ENCODE measurements at places on chromosomes 11 and 22.

GRCh38 chr11:64869571-64870175, 8.7 kb downstream of the EHD1 start:
- ATAC-seq = no peak

- ATAC-seq = no peak
These were observed 3.6 kb downstream of the GAL start for GRCh38 chr11:68687986-68688385.

DNA sequence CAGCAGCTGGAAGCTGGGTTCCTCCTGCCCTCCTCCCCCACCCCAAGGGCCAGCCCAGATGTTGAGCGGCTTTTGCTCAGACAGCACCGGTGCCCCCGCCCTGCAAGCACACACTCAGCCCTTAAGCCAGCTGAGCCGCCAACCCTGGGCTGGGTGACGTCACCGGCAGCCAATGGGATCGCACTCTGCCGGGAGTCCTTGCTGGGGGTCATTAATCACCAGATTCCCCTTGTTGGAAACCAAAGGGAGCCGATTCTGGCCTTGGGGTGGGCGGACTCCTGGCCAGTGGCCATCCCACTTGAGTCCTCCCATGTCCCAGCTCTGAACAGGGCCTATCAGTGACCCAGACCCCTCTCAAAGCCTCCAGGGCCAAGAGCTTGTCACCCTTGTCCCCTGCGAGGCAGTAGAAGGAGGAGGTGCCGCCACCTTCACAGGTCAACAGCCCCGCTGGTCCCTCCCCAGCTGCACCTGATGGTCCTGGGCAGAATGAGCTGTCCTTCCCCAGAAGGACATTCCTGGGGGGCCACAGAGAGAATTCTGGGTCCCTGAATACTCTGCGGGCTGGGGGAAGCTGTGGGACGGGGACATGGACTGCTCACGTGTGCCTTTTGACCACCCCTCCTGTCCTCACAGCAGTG, 7.4 kb downstream of the DUSP8 start:
- ATAC-seq = no peak

DNA sequence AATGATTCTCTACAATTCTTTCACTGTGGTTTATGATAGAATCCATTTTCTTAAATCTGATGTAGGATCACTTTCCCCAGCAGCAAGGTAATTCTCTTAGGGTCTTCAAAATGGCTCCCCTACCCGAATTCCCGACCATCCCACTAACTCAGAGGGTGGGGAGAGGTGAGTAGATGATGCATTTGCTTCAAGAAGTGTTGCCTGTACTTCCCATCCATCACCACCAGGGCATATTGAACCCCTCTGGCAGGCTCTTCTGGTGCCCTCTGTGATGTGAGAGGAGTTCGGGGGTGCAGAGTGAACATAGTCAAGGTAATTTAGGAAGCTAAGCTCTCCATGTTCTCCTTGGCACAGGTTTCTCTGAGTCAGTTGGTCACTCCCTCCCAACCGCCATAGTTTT, 52.3 kb downstream of the ZNRF3 start:
- ATAC-seq = no peak

GRCh38 chr11:62702246-62702645, 5.0 kb downstream of the BSCL2 start:
- ATAC-seq = peak; percentile 70

- no peak for ATAC-seq
These were observed 3.2 kb downstream of the NEFH start for GRCh38 chr22:29483254-29483653.

GRCh38 chr11:204587-205109, 2.6 kb downstream of the BET1L start:
- ATAC-seq = no peak

DNA sequence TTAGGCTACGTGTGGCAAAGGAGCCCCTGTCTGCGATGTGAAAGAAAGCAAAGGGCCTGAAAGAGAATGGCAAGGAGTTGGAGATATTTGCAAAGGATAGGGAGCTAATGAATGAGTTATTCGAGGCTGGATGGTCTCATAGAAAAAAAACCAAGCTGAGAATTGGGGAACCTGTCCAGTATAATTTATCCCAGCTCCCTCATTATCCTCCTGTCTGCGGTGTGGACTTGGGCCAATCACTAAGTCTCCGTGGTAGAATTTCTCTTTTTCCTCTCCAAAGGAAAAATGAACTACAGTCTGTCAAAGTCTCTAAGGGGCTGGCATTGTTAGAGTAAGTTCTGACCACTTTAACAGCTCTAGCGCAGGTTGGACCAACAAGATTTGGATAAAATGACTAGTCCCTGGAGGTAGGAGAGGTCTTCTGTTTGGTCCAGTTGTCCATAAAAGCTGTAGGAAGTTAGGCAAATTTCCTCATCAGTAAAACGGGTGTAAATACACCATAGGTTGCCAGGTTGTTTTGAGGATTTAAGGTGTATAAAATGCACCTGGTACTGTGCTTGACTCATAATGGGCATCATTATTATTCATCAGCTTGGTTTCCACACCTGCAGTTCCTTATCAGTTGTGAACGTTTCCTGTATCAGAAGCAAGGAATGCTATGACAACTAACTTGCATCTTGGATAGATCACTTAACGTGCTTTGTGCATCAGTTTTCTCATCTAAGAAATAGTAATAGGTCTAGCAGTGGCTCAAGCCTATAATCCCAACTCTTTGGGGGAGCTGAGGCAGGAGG, 10.3 kb upstream of the CDON start:
- ATAC-seq = no peak

DNA sequence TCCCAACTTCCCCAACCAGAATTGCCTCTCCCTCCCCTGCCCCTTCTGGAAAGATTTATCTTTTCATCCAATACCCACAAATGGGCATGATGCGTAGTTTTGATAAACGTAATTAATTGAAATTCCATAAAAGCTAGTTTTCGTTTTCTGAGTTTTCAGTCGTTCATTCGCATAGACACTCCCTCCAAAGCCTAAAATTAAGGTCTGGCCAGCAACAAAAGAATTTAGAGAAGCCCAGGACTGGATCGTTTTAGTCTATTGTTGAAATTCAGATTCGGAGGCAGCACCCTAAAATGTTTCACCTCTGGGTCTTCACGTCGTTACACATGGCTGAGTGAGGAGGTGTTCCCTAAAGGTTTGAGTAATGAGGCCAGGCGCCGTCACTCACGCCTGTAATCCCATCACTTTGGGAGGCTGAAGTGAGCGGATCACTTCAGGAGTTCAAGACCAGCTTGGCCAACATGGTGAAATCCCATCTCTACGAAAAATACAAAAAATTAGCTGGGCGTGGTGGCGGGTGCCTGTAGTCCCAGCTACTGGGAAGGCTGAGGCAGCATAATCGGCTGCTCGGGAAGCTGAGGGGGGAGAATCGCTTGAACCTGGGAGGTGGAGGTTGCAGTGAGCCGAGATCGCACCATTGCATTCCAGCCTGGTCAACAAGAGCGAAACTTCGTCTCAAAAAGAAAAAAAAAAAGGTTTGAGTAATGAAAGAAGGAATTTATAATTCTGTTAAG, 589 bp upstream of the NDUFC2 start:
- ATAC-seq = no peak

GRCh38 chr22:48797731-48798130, 1029.9 kb downstream of the BRD1 start:
- no peak for ATAC-seq

- ATAC-seq = peak; percentile 36
These were observed 3.7 kb downstream of the RPS19BP1 start for GRCh38 chr22:39528681-39529486.

- no peak for ATAC-seq
These were observed 6.8 kb upstream of the LIF start for GRCh38 chr22:30253205-30253852.

DNA sequence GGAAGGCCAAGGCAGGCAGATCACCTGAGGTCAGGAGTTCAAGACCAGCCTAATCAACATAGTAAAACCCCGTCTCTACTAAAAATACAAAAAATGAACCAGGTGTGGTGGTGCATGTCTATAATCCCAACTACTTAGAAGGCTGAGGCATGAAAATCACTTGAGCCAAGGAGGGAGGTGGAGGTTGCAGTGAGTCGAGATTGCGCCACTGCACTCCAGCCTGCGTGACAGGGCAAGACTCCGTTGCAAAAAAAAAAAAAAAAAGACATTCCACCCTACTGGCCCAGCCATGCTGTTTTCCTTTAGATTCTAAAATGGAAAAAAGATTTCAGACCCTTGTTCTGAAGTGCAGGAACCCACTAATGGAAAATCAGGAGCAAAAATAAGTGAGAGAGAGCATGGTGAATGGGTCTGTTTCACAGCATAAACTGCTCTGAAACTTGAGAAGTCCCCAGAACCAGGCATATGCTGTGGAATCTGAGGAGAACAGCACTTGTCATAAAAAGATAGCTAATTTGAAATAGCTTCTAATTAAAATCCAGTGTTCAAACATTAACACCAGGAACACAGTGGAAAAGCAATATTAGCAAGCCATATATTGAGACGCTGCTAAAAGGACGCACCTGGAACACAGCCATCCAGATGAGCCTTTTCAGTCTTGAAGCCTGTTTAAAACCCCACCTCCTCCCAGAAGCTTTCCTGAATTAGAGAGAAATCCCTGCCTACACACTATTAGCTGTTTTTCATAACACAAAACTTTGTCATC, 66.3 kb upstream of the CHRM4 start:
- ATAC-seq = no peak

- no peak for ATAC-seq
These were observed 119.0 kb downstream of the CADM1 start for GRCh38 chr11:115385226-115385625.

- no peak for ATAC-seq
These were observed 660.9 kb downstream of the BRD1 start for GRCh38 chr22:49166746-49167145.

- ATAC-seq = no peak
These were observed 70.6 kb upstream of the SPON1 start for GRCh38 chr11:13891911-13892310.

DNA sequence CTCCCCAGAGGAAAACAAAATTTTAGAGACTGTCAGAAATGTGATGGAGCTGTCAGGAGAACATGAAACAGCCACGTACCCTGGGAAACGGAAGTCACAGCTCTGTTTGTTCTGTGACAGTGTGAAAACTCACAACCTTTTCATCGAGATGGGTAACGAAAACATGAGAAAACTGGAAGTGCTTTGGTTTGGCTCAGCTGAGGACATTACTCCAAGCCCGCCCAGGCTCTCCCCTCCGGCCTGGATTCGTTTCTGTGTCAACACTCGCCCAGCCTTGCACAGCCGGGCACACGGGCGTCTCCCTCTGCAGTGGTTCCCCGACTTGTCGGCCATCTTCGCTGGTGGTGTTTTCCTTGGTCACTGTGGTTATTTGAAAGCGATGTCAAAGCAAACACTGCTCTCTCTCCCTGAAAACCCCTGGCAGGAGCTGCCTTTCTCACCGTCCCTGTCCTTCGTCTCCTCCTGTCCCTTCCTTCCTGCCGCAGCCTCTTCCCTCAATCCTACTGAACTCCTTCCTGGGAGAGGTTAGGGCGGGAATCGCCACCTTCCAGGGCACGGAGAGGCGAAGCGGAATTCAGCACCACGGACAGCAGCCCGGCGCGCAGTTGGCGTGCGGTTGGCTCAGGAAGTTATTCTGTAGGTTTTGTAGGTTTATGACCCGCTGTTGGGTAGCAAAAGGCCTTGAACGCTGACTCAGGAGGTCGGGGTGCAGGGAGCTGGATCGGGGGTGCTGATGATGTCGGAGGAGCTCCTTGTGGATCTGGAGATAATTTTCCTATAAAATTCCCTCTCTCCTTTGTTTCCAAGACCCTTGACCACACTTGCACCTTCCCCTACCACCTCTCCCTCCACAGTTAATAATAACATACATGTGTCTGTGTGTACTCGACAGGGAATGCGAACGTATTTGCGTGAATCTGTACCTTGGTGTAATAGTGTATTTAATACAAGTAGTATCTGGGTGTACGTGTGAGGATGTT, 13.1 kb upstream of the RPS19BP1 start:
- ATAC-seq = peak; percentile 61

GRCh38 chr11:117475716-117476530, 148.3 kb downstream of the CEP164 start:
- no peak for ATAC-seq

- peak; percentile 25 for ATAC-seq
These were observed 27.8 kb upstream of the ROBO3 start for GRCh38 chr11:124837491-124837856.

All from activated T-helper 17 cell treated with anti-CD3 and anti-CD28 coated beads, Interleukin-2, amount 50 U/mL, for 72 hours (primary cell).